ENCODE measurements at places on chromosomes 11 and 22. TPM values are rescaled to one million over a fixed set of nuclear protein-coding genes. Genes with fewer than 3 reads are reported as not detected.

Gene TMEM191B
- 0.47 TPM for total RNA-seq

Gene MUC5AC
- not detected for total RNA-seq

Gene DEFB131B
- not detected for total RNA-seq

Gene GRIA4
- not detected for total RNA-seq

Gene APOA4
- total RNA-seq: not detected

Gene ART1
- not detected for total RNA-seq

Gene APOL4
- total RNA-seq: 2.2 TPM

Gene OR8D1
- total RNA-seq: not detected

Gene ANKK1
- not detected for total RNA-seq

Gene MRGPRX3
- total RNA-seq: not detected

Gene VPS11
- total RNA-seq: 18.2 TPM

Gene BACE1-AS
- total RNA-seq: 6.0 TPM

Gene CDHR5
- total RNA-seq: not detected

Gene MISFA
- total RNA-seq: not detected

Gene SREBF2
- 76.8 TPM for total RNA-seq

Gene PACSIN3
- 35.9 TPM for total RNA-seq

Gene KCNE3
- 8.5 TPM for total RNA-seq

Gene TSSK2
- not detected for total RNA-seq

Gene OR5A2
- not detected for total RNA-seq

Gene MIAT
- 0.17 TPM for total RNA-seq

Gene DLG2
- total RNA-seq: 1.6 TPM

Gene MIOX
- 0.43 TPM for total RNA-seq

Gene NOL12
- 8.6 TPM for total RNA-seq

Gene SERPING1
- 440 TPM for total RNA-seq

Gene RASD2
- under 0.01 TPM for total RNA-seq

Gene SMTNL1
- not detected for total RNA-seq

Gene NRXN2
- 3.2 TPM for total RNA-seq

Gene CEND1
- 1.3 TPM for total RNA-seq

Gene MMP12
- not detected for total RNA-seq

Gene SPECC1L
- total RNA-seq: 23.9 TPM

Gene KCNJ1
- not detected for total RNA-seq

Measured in pericardium fibroblast (primary cell).